ENCODE measurements at places on chromosomes 5 and 9.
A peak's percentile ranks its signal among the peaks of the same experiment; 100 is the strongest.

DNA sequence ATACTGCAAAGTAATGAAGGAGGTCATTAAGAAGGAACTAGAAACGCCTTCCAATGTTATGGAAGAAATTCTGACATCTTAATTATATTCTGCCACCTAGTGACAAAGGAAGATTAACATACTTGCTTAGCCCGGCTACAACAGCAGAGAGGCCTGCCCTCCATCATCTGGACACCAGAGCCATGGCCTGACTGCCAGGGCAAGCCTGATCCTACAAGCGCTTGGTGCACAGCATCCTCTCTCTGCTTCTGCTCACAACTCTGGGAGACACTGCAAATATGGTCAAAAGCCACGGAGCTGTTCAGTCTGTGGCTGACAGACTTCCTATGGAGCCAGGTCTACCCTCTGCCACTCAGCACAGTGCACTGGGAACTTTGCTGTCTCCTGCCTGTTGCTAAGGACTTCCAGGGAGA, 87.3 kb upstream of the SLC44A1 start:
- DNase-seq, result peak; percentile 27

DNA sequence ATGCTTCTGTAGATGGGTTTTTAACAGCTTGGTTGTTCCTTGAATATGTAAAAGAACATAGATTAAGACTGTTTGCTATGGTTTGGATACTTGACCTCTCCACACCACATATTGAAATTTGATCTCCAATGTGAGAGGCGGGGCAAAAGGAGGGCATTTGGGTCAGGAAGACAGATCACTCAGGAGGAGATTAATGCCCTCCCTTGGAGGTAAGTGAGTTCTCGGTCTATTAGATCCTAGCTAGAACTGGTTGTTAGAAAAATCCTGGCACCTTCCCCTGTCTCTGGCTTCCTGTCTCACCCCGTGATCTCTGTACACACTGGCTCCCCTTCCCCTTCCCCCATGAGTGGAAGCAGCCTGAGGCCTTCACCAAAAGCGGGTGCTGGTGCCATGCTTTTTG, 281.1 kb upstream of the ANKRD55 start:
- no peak for DNase-seq

GRCh38 chr9:105360344-105360743, 87.5 kb upstream of the FSD1L start:
- DNase-seq, result no peak

DNA sequence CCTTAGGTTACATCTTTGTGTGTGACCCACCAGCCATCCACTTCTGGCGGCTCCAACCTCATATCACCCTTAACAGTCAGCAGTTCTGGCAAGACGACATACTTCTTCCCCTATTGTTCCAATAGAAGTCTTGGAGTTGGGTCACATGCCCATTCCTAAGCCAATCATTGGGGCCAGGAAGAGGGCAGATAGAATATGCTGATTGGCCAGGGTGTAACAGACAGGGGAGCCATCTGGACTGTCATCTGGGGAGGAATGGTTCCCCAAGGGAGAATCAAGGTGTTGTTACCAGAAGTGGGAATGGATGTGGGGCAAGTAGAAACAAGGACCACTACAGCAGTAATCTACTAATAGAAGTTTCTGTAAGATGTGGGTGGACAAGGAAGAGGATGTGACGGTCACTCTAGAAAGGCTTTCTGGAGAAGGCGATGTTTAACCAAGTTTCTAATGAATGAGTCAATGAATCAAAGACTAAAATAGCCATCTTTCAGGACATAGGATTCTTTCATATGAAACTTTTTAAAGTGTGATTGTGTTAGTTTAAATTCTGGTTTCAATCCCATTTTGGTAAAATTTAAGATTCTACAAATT, 200.4 kb downstream of the ARHGAP26 start:
- DNase-seq, result no peak

- no peak for DNase-seq
These were observed 225.8 kb downstream of the NSG2 start for GRCh38 chr5:174271316-174271715.

DNA sequence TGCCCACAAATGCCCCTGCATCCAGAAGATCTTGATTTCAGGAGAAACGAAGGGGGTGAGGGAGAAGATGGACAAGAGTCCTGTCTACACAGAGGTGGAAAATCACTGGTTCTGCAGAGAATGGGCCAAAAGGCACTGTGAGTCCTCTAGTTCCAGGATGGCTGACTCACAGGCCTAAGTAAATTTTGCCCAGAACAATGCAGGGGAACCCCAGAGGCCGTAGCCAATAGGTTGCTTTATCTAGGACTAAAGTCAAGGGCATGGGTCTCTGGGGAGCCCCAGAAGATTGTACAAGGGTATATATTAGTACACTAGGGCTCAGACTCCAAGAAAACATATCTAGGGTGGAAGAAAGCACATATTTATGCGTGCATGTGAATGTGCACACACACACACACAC, 98.0 kb downstream of the SLIT3 start:
- no peak for DNase-seq

DNA sequence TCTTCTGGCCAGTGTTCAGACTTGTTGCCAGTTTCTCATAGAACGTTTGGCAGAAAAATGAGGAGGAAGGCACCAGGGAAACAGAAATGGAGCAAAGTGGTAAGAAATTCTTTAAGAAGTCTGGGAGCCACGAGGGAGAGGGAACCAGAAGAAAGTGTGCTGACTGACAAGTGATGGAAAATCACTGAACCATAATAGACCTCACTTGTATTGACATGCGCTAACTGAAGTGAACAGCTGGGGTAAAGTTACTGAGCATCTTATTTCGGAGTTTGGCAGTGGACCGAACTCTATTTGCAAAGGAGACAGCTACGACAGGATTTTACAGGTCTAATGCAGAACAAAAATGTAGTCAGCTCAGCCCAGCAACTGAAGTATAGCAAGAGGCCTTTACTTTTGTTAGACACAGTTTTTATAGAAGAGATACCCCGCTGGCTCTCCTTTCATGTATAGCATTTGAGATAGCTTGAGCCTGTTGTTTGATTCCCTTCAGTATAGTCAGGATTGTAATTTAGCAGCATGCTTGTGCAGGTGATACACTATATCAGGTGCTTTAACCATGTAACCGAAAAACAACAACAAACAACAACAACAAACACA, 53.6 kb downstream of the HMHB1 start:
- no peak for DNase-seq

DNA sequence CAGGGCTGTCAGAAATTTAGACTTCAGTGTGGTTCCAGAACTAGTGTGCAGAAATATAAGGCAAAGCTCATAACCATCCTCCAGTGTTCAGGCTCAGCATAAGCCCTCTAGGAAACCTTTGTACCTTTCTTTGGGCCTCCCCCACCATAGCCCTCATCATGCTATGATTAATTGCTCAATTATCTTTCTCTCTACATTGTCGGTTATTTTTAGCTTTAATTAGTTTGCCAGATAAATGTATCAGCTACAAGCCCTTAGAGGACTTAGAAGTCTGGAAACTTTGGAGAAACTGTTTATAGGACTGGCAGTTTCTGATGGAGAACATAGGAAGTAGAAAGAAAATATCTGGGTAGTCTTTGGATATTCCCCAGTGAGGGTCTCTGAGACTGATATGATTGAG, 43.5 kb upstream of the TNC start:
- no peak for DNase-seq

- no peak for DNase-seq
These were observed 31.6 kb downstream of the EXD3 start for GRCh38 chr9:137391411-137391754.

- DNase-seq, result no peak
These were observed 105.0 kb downstream of the ERCC6L2 start for GRCh38 chr9:95980262-95981125.

- DNase-seq, result no peak
These were observed 255.5 kb downstream of the PBX3 start for GRCh38 chr9:126002476-126003350.

DNA sequence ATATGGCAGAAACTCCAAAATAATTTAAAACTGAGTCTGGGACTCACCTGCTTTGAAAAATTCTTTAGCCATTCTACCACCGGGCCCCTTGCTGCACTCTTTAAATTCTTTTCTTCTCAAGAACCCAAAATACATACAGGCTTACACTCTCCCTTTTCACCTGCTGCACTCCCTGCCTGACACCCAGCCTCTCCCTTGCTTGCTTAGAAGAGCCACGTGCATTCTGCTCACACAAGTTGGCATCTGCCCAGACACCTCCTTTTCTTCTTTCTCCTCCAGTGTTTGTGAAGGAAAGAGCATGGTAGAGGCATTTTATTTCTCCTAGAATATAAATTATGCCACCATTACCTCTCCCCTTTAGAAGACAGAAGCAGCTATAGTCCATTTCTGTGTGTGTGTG, 39.0 kb upstream of the AOPEP start:
- no peak for DNase-seq

GRCh38 chr9:100718717-100719116, 140.8 kb downstream of the CAVIN4 start:
- DNase-seq, result no peak

GRCh38 chr9:114694719-114695269, 12.8 kb upstream of the TEX48 start:
- peak; percentile 48 for DNase-seq

- DNase-seq, result no peak
These were observed 113.7 kb downstream of the GABRB2 start for GRCh38 chr5:161432798-161433197.
